ENCODE measurements at places on chromosomes 2 and 18.

GRCh38 chr2:152015552-152015951, 83.3 kb downstream of the CACNB4 start:
- DNase-seq, result no peak

DNA sequence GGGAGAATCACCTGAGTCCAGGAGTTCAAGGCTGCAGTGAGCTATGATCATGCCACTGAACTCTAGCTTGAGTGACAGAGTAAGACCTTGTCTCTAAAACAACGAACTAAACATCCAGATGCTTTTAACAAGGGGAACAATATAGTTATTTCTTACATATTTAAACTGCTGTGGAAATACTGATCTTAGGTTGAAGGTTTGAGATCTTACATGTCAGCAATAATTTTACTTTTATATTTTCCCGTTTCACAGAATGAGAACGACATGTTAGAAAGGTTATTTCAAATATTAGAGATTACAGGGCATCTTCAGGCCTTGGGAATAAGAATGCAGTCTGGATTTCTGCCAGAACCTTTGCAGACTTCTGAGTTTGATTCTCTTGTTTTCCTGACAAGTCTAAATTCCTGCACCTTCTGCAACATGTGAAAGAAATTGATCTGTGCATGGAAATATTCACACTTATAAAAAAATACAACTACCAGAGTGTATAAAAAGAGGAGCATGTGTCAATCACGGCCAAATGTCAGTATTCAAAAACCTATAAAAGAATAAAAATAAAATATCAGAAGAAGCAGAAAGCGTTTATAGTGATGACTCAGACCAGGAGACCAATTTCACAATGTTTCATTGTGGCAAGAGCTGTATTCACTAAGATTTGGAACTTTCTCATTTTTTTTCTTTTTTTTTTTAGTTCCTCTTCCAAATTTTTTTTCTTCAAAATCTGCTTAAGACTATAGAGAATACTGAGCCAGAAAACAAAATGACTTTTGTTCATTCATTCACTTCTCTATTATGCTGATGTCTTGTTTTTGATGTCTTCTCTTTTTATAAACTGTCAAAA, 29.6 kb downstream of the COLEC12 start:
- peak; percentile 49 for DNase-seq

DNA sequence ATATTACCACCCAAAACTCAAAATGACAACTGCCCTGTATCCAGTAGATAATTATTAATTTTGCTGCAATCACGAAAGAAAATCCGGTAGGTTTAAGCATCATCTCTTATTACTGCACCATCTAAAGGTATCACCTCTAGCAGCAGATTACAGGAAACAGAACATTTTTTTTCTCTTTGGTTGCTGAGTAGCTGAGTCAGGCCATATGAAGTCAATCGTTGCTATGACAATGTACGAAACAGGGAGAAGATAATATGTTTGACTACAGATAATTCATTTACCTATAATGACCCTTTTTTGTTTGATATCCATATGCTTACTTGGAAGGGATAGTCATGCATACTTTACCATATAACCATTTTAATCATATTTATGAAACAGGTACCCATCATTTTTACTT, 831.6 kb upstream of the CHAC2 start:
- peak; percentile 44 for DNase-seq

DNA sequence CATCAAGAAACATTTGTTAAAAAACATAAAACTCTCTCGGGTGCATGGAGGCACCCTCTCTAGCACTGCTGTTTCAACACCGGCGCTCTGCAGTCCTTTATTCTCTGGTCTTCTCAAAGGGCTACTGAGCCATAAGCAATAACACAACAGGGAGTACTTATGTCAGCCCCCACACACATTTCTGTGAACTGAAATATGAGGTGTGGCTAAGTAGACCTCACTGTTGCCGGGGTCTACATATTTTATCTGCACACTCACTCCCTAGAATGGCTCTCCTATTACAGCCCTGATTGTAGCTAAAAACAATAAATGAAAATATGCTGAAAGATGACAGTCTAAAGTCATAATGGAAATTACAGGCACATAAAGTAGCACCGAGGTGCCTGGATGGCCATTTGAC, 235.1 kb downstream of the GRB14 start:
- DNase-seq, result no peak

GRCh38 chr2:74267068-74267467, 68.7 kb downstream of the MTHFD2 start:
- DNase-seq, result peak; percentile 11

GRCh38 chr2:41768310-41768709, 279.5 kb upstream of the PKDCC start:
- no peak for DNase-seq

DNA sequence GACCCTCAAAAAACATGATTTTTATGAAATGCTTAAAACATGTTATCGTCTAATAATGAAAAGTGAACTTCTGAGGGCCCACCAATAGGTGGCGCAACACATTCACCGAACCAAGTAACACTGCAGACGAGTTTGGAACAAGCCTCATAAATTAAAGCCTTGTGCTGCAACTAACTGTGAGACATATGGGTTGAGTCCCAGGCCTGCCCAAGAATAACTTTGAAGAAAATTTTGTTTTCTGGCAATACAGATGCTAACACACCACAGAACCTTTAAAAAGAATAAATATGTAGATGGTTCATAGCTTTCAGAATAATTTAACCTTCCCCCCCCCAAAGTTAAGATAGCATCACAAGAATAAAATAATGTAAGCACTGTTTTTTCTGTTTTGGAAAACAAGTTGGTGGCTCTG, 285.9 kb downstream of the RNF144A start:
- DNase-seq, result peak; percentile 23

DNA sequence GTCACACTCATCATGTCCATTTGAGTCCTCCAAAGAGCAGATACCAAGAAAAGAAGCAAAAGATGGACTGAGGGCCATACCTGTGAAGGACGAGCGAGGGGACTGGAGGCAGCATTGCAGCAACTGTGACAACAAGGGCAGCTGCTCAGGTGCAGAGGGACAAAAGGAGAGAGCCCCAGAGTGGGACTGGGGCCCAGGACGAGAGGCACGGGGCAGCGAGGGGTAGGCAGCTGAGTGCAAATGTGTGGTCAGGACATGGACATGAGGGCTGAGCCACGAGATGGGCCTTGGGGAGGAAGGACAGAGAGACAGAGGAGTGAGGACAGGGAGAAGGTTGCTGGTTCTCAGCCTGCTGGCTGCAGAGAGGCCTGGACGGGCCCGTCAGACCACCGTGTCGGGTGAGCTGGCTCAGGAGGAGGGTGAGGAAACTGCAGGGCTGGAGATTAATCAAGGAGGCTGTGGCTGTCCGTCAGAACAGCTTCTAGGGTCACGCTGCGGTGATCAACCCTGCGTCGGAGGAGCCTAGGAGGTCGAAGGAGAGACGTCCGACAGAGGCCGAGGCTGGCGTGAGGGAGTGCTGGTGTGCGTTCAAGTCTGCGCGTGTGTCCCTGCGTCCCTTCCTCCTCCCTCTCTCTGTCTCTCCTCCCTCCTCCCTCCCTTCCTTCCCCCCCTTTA, 206.8 kb upstream of the HDAC4 start:
- no peak for DNase-seq

DNA sequence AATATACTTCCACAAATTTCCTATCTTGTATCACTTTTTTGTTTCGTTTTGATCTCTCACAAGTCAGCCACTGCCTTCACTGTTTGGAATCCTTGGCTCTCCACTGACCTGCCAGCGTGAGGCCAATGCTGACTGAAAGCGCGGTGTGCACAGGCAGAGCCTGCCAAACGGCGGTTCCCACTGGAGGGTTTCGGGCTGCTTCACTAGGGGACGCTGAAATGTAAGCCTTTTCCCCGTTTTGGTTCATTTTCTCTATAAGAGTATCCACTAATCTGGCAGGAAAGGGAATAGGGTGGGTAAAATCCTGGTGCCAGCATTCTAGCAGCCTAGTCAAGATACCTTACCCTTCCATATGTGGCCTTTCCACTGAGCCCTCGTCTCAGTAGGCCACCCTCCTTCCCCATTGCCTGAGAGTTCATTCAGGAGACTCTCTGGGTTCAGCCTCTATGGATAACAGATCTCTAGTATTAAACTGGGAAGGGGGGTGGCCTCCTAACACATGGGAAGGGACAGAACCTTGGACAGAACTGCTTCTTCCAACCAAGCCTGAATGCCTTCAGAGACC, 91.5 kb downstream of the DYM start:
- DNase-seq, result no peak

GRCh38 chr2:176106581-176107539, at the start of gene HOXD11:
HOXD11 (plus strand) TSS chr2:176107280; CDS start chr2:176107356, 76 bp downstream.
- peak; percentile 54 for DNase-seq

DNA sequence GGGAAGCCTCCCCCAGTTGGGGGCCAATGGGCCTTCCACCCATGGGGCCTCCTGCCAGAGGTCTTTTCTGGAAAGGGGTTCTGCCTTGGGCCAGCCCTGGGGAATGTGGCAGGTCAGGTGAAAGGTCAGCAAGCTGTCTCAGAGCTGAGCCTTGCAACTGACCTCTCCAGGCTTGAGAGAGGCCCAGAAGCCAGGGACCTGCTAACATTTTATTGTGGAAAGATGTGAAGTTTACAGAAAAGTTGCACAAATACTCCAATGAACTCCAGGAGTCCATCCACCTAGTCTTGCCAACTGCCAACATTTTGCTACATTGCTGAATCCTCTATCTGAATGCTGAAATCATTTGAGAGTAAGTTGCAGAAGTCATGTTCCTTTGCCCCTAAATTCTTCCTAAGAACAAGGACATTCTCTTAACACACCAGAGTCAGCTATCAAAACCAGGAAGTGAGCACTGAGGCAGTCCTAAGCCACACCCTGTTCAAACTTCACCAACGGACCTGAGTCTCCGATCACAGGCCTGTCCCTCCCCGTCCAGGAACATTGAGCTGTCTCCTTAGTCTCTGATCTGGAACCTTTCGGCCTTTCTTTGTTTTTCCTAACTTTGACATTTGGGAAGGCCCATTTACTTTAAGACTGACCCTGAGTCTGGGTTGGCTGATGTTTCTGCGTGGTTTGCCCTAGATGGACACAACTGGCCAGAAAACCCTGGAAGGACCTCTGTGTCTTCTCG, 4.0 kb downstream of the SNORC start:
- DNase-seq, result no peak

- DNase-seq, result no peak
Measured at GRCh38 chr2:236990552-236990951, 95.1 kb upstream of the COPS8 start.

GRCh38 chr2:176415174-176415895, 146.1 kb downstream of the MTX2 start:
- no peak for DNase-seq

DNA sequence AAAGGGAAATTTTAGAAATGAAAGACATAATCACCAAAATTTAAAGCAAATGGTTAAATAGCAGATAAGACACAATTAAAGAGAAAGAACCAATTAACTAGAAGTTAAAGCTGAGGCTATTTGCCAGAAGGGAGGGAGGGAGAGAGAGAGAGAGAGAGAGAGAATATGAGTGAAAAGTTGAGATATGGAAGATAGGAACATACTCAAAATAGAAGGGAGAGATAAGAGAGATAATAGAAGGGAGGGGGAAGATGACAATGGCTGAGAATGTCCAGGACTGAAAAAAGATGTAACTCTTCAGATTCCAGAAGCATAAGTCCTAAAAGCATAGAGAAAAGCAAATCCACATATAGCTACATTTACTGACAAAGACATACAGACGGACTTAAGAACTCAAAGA, 17.1 kb upstream of the AAK1 start:
- no peak for DNase-seq

DNA sequence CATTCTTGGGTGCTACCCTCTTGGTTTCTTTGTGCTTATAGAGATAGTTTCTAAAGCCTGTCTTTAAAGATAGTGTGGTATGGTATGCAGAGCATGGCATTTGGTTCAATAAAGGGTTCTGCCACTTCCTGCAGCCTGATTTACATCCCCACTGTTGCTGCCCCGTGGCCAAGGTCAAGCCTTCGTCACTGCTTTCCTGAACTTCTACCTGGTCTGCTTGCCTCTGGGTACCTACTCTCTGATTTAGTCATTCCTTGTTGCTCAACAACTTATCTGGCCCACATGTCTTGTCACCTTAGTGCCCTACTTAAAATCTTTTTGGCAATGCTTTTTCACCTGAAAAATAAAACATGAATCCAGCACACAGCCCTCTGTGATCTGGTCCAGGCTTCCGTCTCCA, 352.9 kb downstream of the LPIN1 start:
- no peak for DNase-seq

DNA sequence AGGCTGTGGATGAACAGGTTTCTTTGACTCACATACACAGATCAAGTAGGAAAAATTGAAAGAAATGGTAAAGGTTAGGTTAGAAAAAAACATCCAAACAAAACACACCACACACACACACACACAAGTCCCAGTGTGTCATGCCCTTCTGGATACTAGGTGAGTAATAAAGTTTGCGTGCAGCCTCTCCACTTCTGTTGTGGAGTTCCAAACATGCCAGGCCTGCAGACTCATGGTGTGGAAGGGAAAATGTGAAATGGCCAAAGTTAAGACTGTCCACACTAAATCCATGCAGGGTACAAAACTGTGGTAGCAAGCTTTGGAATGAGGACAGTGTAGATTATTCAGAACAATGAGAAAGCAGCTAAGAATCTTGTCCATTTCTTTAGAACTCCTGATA, 114.6 kb downstream of the IKZF2 start:
- DNase-seq, result peak; percentile 3

DNA sequence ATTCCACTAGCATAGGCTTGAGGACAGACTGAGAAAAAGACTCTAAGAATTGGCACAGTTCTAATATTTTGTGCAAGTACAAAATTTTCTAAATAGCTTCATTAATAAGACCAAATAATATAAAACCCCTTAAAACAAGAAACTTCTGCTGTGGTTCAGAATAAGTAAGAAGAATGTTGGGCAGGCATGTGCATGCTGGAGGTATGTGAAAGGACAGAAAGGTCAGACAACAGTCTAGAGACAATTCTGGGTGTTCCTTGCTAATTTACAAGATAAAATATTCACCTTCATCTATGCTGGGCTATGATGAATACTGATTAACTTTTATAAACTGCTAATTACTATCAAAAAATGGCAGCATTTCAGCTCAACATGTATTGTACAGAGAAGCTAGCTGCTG, 14.9 kb downstream of the CEBPZOS start:
- DNase-seq, result no peak

DNA sequence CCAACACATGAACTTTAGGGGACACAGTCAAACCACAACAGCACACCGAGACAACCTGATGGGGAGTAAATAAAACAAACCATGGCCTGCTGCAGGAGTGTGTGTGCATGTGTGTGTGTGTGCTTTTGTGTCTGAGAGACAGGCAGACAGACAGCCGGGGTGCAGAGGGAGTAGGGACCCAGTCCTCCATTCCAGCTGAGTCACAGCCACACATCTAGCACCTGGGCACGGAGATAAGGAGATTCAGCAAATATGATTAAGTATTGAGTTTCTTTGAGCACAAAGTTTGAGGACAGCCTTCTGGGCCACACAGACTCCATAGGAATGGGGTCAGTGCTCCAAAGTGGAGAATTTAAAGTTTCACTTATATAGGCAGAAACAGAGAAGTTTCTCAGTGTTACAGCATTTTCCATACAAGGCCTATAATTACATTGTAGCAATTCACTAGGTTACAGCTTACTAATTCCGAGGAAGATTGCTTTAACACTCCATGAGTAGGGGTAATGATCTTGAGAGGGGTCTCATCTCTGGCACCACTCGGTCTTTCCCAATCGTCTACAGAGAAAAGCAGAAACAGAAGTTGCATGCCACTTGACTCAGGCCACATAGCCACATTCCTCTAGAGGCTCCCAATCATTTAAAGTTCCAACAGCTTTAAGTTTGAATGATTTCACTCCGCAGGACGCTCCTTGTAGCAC, 30.8 kb upstream of the PRLH start:
- DNase-seq, result no peak

- DNase-seq, result peak; percentile 77
Measured at GRCh38 chr18:59957957-59958356, 58.2 kb downstream of the PMAIP1 start.

- DNase-seq, result no peak
Measured at GRCh38 chr2:46381263-46381849, 84.1 kb downstream of the EPAS1 start.

All from HT1080 (cell line).